ENCODE measurements at places on chromosomes 1 and 21.

DNA sequence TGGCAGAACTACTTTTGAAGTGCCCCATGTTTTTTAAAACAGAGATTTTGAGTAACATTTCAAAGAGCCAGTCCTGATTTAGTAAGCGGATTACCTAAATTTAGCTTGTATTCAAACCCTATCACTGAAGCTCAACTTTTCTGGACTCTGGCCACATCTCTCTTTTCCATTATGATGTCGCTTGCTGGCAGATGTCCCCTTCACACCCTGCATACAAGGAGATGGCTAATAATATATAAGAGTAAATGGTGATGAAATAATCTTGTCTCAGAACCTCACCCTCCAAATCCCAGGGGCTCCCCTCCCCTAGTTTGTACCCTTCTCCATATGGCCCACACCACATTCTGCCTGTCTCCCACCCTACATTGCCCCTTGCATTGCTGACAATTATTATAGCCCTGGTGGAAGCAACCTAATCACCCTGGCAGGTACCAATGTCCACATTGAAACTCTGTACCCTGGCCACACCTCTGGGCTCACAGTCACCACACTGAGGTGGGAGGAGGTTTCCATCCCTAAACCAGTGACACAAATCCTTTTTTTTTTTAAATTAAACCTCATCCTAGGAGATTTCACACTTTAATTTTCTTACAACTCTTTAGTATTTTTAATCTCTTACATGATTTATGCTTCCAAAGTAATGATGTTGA lies 106.0 kb upstream of the SYT6 start:
- DNase-seq, result no peak

GRCh38 chr1:39391691-39392679 lies 99.5 kb upstream of the BMP8A start:
- DNase-seq, result no peak

DNA sequence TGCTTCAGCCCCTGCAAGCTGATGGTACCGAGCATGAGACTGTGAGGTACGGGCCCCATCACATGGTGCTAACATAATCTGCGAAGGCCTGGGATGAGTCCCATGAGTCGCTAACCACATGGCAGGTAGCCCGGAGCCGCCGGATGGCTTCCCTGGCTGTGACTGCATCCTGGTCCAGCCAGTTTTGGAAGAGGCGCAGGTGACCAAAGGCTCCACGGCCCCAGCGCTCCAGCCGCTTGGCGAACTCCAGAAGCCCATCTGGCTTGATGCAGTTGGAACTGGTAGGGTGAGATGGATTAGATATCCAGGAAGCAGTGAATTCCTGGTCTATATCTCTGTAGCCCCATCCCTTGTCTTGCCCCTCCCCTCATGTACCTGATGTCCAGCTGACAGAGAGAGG lies 24.6 kb downstream of the LRRC41 start:
- no peak for DNase-seq

- no peak for DNase-seq
Observed at GRCh38 chr1:180143359-180143758, 11.3 kb upstream of the QSOX1 start.

DNA sequence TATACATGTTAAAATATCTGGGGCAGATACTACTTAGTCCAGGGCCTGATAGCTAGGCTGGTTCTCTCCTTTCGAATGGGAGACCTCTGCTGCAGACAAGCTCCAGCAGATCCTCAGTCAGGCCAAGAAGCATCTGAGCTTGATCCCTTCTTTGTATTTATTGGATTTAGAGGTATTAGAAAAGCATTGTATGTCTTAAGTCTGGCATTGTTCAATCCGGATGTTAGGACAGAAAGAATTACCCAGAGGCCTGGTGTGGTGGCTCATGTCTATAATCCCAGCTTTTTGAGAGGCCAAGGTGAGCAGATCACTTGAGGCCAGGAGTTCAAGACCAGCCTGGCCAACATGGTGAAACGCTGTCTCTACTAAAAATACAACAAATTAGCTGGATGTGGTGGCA lies 21.2 kb upstream of the EYA3 start:
- DNase-seq, result no peak

GRCh38 chr1:44911026-44911425 lies 68.0 kb upstream of the PTCH2 start:
- no peak for DNase-seq

DNA sequence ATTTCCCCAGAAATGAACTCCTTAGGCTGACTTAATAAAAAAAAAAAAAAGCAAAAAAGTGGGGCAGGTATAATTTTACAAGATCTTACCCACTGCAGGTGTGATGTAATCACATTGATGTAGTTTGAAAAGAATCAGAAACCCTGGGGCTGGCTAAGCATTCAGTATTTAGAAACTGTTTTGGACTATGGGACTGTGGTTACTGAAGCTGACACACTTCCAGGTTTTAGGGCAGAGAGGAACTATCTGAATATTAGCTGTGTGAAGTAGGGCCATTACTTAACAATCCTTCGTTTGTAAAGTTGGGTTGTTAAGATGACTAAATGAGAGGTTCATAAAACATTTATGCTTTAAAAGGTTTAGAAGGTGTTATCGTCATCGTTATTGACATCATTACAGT lies 165.3 kb downstream of the FASLG start:
- DNase-seq, result no peak

GRCh38 chr1:19465650-19466049 lies 19.7 kb downstream of the CAPZB start:
- no peak for DNase-seq

- no peak for DNase-seq
Observed at GRCh38 chr1:95321531-95321930, 87.5 kb downstream of the RWDD3 start.

GRCh38 chr1:157301477-157302198 lies 163.4 kb upstream of the ETV3 start:
- no peak for DNase-seq

DNA sequence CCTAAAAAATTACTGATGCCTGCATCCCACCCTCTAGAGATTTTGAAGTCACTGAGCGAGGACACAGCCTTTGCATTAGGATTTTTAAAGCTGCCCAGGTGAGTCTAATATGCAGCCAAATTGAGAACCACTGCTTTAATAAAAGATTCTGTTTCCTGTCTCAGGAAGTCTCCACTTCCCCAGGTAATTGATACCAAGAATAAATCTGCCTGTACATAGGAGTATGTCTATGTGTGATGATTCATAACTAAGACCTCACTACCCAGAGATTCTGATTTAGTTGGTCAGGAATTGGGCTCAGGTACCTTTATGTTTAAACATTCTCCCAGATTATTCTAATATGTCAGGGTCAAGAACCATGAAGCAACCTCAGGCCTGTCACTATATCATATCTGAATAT lies 108.8 kb upstream of the ARTN start:
- no peak for DNase-seq

GRCh38 chr1:210646258-210646616 lies 317.5 kb downstream of the HHAT start:
- no peak for DNase-seq

GRCh38 chr1:110976089-110976488 lies 12.4 kb upstream of the LRIF1 start:
- no peak for DNase-seq
